Fibroblast of skin of left biceps (primary cell): ENCODE measurements at places on chromosomes 6 and 20.

DNA sequence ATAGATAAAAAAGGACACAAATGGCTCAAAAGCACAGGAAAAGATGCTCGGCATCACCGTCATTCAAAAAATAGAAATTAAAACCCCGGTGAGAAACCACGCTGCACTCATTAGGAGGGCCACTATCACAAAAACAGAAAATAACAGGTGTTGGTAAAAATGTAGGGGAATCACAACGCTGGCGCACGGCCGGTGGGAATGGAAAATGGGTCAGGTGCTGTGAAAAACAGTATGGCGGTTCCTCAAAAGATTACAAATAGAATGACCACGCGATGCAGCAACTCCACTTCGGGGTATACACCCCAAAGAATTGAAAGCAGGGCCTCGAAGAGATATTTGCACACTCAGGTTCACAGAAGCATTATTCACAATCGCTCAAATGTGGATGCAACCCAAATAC, 28.3 kb downstream of the NPEPL1 start:
- no peak for DNase-seq

GRCh38 chr20:44851545-44851944, 34.0 kb upstream of the YWHAB start:
- no peak for DNase-seq

GRCh38 chr6:16993396-16993795, 108.5 kb upstream of the STMND1 start:
- DNase-seq = no peak

GRCh38 chr6:16711546-16712254, 49.6 kb downstream of the ATXN1 start:
- no peak for DNase-seq

- no peak for DNase-seq
Observed at GRCh38 chr6:2968600-2969135, 2.7 kb downstream of the SERPINB6 start.

DNA sequence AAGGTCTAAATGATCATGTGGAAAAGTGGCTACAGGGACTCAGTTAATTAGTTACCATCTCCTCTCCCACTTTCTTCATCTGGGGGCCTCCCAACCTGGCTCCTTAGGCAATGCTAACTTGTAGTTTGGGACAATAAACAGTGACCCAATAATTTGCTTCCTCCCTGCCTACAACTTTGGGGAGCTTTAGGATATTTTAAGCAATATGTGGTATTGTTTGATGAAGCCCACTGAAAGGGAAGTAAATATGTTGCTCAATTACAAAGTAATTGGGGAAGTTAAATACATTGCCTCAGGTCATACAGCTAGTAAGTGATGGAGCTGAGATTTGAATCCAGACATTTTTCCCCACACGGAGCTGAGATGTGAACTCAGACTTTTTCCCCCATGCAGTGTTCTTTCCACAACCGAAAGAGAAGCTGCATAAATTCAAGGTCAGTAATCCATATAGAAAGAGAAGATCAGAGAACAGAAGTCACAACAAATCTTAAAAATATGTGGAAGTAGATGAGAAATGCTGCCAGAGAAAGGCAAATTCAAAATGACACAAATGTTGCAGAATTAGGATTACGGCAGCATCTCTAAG, 26.6 kb downstream of the ZHX3 start:
- no peak for DNase-seq

DNA sequence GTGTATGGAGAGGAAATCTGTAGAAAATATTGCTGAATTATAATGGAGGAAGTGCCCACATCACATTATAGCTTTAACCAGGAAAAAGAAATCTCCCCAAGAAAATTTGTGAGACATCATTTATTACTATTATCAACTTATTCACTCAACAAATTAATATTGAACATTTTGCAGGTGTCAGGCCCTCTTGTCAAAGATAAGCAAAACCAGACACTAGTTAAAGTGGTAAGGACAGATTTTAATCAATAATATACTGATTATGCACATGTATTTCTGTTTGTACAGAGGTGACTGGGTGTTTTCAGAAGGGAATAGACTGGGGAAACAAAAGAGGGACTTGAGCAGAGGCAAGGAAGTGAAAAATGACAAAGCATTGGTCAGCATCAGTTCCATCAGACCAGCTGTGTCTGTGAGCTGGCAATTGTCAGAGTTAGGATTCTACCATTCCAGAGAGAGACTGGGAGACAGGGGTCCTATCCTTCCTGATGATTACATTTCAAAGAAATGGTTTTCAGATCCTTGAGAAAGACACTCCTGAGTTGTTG, 519.2 kb downstream of the UTRN start:
- no peak for DNase-seq

- DNase-seq = no peak
Observed at GRCh38 chr20:48463096-48463720, 364.6 kb downstream of the PREX1 start.

DNA sequence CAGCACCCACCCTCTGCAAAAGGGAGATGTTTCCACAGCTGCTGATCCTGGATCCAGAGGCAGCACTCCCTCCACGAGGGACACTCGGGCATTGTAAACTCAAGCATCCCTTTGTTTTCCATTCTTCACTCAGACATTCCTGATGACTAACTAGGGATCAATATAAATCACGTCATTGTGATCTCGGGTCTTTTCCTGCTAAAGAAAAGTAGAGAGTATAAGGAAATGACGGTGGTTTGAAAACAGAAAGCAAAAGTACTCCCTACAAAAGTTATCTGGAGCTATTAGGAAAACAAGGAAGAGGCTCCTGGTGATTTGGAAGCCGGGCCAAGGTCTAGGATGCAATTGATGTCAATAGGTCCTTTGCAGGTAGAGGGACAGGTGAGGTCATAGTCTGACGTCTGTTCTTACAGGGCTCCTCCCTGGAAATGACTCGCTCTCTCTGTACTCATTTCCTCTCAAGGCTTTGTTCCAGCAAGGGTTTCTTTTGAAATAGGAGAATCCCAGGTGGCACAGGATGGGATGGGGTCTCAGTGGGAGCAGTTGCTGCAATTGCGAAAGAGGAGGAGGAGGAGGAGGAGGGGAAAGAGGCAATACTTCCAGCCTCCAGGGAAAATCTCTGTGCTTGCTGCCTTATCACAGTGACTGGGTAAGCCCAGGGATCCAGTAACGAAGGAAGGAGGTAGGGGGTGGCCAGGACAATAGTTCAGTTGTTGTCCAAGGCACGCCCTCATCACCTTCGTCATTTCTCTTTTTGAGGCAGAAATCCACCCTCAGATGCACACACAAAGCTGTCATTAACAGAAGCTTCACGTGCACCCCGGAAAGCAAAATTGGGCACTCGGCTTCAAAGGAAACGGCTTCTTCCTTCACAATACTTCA, 222.8 kb downstream of the LY86 start:
- DNase-seq = peak; percentile 23

DNA sequence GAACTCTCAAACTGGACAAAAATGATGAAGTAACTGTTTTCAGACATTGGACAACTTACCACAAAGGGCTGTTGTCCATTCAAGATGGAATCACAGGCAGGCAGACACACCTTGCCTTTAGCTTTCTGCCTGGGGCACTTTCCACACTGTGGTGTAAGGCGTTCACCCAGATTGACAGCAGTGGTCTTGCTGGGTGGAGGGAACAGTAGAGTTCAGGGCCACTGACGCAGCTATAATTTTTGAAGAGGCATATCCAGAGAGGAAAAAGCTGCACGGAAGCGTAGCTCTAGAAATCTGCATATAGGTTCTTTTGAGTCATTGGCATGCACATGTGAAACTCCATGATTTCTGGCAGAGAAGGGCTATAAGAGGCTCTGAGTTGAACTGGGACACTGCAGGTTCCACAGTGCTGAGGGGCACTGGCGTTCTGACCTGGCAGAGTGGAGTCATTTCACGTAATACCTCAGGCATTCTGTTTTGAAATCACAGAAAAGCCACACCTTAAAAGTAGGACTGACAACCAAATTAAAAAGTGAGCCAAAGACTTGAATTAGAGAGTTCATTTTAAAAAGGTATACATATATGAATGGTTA, 105.0 kb upstream of the EDN1 start:
- DNase-seq = no peak

GRCh38 chr6:119734227-119734626, 384.7 kb upstream of the MAN1A1 start:
- no peak for DNase-seq

DNA sequence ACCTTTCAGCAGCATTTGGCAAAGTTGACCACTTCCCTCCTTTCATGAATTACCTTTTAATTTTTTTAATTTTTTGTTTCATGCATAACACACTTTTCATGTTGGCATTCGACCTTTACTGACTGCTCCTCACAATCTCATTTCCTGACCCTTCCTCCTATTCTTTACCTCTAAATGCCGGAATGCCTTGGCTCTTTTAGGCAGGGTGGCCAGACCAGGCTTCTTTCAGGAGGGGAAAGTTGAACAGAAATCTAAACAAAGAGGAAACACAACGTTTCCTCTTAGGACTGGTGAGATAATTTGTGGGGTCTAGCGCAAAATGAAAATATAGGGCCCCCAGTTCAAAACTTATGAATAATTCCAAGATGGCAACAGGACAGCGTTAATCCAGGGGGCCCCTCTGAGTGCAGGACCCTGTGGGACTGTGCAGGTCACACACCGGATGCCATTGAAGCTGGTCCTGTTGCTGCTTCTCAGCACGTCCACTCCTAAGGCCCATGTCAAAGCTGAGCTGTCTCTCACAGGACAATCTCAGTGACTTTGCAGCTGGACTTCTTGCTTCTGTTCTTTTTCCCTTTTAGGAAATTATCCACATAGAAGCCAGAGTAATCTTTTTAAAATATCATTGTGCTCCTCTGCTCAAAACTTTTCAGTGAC, 313.8 kb downstream of the HDGFL1 start:
- no peak for DNase-seq

DNA sequence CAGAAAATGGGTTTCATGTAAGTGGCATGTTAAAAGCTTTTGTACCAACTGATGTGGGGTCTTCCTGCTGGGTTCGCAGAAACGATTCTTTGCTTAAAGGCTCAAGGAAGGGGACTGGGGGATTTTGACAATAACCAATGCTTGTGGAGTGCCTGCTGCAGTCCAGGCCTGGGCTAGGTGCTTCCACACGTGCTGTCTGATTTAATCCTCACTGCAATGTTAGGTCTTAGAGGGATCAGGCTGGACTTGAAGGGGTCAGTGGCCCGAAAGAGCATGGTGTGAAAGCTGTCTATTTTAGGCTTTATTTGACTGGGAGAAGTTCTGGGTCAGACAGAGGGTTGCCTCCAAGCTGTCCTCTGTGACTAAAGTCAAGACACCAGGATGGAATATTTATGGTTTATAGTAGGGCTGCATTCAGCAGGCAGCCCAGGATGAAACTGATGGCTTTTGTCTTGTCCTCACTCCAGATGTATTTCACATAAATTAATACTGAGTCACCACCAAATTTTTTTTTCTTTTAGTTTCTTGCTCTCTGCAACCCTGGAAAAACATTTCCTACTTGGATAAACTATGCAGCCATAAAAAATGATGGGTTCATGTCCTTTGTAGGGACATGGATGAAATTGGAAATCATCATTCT, 219.1 kb downstream of the ZMYND8 start:
- DNase-seq = no peak

DNA sequence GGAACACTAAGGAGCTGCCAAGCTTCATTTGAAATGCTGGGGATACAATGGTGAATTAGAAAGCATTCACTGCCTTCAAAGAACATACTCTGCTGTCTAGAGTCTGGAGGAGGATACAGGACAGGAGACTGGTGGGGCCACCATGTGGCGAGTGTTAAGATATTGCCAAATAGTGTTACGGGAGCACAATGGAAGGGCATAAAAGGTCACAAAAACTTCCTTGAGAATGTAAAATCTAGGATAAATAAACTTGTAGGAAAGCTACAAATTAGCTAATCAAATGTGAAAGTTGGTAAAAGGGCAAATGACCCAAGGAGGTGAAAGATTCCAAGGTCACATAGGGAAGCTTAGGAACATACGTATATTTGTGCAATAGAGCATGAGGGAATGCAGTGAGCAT, 271.7 kb downstream of the RFPL4B start:
- DNase-seq = no peak

- DNase-seq = no peak
Observed at GRCh38 chr6:87945181-87945580, 102.5 kb upstream of the SPACA1 start.
